ENCODE measurements at places on chromosomes 6 and 20.

- DNase-seq: peak; percentile 56
Observed at GRCh38 chr20:32707691-32708581, 34.2 kb upstream of the C20orf203 start.

GRCh38 chr6:144140867-144141266 lies 9.4 kb upstream of the STX11 start:
- no peak for DNase-seq

DNA sequence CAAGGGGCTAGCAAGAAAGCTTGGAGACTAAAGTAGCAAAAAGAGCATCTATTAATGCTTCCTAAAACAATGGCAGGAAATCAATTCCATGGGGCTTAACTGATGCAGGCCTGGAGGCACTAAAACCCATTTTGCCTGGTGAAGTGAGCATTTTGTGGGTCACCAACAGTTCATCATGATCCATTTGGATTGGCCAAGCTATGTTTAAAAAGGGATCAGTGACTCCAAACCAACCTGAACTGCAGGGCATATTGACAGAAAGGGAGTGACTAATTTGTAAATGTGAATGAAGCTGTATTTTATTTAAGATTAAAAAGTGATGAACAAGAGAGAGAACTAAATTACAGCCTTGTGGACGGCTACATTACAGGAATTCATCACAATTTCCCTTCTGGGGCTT lies 132.0 kb downstream of the PCSK2 start:
- no peak for DNase-seq

DNA sequence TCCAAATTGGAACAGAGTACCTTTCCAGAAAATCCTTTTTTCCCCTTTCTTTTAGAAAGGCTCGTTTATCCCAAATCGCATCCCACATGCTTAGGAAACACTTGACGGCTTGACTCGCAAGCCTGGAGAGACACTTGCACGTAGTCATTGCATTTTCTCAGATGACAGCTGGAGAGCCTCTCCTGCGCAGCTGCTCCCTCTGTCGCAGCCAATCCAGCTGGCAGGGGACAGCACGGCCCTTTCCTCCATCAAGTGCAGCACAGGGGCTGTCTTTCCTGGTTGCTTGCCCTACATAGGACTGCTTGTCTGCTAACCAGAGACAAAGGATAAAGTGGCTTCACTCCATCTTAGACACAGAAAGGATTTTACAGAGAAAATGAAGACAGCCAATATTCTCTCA lies 77.6 kb upstream of the RGS17 start:
- DNase-seq: no peak

DNA sequence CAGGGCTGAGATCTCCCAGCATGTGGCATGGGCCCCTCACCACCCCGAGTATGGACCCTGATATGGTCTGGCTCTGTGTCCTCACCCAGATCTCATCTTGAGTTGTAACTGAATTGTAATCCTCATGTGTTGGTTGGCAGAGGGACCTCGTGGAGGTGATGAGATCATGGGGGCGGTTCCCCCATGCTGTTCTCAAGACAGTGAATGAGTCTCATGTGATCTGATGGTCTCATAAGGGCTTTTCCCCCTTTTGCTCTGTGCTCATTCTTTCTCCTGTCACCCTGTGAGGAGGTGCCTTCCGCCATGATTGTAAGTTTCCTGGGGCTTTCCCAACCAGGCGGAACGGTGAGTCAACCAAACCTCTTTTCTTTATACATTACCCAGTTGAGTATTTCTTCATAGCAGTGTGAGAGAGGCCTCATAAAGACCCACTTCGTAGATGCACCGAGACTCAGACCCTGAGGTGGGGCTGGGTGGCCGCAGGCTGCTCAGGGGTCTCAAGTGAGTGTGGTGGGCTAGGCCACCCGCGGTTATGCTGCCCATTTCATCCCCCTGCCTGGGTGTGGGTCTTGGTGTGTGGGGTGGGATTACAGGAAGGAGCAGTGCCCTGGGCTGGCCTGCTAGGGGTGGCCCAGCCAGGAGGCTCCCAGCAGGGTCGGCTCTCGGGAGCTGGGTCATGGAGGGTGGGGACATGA lies 26.2 kb upstream of the GATA5 start:
- DNase-seq: no peak

DNA sequence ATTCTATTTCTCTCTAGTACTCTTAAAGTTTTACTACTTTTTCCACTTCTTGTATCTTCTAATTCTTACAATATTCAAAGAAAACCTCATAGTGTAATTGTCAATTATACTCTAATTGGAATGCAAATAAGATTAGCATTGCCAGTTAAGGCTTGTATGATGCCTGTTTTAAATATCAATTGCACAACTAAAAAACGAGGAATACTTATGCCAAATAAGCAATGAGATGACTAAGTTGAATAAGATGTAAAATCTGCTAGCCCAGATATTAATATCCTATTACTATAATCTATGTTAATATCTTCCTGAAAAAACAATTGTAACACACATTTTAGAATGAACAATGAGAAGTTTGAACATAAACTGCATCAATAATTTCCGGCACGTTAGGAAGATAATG lies 13.3 kb upstream of the AKAP7 start:
- DNase-seq: no peak

DNA sequence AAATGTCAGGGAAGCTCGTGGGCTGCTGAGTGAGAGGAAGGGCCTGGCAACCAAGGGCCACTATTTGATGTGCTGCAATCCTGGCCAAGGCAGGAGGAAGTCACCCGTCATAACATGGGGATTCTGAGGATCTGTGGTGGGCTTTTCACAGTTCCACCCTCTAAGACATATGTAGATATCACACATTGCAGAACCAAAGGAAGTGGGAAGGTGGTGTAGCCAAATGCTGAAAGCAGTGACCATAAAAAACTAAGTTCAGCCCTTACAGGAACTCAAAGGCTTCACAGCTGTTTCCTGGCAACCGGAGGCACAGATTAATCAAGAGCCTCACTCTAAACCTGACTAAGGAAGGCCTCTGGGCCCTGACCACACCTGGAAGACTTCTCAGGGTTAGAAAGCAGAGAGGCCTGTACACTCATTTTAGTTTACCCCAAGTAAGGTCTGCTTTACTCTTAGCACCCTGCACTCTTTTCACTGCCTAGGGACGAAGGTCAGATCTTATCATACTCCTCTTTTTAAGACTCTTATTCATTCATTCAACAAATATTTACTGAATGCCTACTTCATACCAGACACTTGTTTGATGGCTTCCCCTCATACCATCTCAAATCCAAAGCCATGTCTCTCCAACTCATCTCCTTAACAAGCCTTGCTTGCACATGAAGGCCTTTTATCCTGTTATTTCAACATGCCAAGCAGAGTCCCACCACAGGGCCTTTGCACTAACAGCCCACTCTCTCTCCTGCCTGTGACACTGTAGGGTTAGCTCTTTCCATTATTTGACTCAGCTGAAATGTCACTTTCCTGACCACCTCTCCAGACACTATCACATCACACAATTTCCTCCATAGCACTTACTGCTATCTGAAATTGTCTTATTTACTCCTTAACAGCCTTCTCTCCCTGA lies 2.6 kb downstream of the UBE2V1 start:
- DNase-seq: no peak

GRCh38 chr6:96164802-96165201 lies 149.0 kb downstream of the FUT9 start:
- no peak for DNase-seq

- DNase-seq: no peak
Observed at GRCh38 chr6:87803791-87804190, 101.8 kb upstream of the AKIRIN2 start.

- DNase-seq: no peak
Observed at GRCh38 chr20:38141889-38142494, 23.1 kb downstream of the TGM2 start.

DNA sequence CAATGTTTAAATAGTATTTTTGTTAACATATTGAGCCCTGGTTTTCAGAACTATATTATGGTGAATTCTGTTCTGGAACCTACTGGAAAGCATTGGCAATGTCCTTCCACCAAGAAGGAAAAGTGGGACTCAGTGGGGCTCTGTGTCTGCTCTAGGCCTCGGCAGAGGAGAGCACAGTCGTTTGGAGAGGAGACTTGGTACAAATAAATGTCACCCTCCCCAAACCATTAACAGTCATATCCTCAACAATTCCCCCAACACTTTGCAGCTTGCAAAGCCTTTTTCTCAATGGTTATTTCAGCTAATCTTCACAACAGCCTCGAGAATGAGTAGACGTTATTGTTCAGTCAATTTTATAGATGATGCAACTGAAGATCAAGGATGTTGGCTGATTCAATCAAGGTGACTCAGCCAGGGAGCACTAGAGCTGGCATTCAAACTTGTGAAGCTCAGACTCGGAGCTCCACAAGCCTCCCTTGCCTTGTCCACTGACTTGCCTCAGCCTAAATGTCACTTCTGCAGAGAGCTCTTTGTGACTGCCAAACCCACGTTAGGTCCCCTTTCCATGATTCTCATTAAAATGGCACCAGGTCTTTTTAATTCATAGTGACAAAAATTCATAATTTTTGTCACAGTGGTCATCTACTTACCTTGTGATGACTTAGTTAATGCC lies 60.6 kb downstream of the TOX2 start:
- DNase-seq: peak; percentile 87

DNA sequence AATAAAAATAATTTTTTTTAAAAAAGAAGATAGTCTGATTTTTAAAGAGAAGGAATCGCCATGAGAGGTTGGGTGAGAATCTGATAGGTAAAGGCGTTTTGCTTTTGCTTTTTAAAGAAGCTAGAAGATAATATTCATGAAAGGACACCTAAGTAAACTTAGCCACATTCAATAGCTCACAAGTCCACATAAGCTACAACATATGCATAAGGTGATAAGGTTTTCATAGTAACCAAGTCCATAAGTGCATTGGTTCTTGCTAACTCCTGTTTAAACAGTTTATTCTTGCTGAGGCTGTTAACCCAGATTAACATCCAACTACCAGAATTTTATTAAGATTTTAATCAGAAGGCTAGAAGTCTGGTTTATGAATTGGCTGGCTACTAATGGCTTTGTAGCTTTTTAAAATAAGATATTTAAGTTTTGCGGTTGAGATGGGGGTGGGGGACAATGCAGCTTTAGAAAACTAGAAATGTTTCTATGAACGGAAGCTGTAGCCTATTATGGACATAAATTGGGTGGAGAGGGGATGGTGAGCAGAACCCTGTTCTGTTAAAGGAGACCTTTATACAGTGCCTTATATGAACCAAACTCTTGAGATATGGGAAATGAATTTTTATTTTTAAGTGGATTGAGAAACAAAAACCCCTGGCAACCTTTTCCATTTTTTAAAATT lies 235.1 kb downstream of the ZFAND3 start:
- no peak for DNase-seq

DNA sequence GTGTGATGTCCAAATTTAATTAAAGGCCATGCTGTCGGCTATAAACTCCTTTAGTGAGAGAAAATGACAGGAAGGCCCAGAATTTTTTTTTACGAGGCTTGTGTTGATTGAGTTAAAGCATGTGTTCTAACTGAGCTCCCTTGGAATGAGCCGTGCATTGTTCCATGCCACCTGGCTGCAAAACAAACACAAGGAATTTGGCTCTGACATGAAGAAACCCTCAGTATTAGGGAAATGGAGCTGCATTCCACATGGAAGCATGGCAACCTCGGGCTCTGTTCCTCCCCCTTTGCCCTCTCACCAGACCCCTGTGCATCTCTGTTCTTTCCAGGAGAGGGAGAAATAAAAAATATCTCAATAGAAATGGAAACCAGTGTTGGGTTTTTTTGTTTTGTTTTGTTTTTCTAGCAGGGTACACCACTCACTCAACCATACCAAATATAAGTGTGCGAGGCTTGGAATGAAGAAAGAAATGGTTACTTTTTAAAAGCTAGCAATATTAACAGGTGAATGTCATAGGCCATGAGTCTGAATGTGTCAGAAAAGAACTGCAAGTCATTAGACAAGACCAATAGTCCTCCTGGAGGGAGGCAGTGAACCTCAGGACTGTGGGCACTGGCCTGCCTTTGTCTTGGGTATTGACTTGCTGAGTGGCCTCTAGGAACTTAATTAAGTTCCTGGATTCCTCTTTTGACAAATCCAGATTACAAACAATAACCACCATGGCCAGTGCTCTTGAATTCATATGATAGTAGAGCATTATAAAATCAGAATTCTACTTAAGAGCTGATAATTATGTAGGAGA lies 935.1 kb downstream of the KIF16B start:
- no peak for DNase-seq

DNA sequence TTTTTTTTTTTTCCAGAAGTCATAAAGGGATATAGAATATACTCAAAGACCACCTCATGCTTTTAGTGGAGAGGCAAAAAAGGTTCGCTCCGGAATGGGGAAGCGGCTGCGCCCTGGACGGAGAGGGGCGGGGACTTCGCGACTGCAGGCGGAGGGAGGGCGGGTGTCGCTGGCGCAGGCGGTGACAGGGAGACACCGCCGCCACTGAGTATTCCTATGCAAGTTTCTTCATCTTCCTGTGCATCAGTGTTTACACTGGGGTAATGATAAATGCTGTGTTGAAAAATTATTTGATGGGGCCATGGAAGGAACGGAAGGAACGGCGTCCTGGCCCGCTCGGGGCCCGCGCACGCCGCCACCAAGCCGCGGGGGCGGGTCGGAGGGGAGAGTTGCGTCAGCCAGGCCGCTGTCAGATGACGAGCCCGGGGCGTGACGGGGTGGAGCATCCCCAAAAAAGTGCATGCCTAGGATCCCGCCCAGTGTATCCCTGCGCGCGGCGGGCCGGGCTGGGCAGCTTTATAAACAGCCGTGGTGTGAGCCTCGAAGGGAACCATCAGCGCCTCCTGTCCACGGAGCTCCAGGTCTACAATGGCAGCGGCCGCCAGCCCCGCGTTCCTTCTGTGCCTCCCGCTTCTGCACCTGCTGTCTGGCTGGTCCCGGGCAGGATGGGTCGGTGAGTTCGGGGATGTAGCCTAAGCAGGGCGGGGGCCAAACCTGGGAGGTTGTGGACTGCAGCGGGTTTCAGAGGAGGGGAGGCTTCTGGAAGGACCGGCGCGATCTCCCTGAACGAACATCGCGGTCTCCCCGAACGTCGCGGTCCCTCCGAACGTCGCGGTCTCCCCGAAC lies at the start of gene ULBP1:
Gene ULBP1 (plus strand): TSS at position 482 of the 846 bp plus-strand sequence. CDS start 107 bp downstream, at position 589.
- peak; percentile 90 for DNase-seq
